Stimulated activated CD8-positive, alpha-beta memory T cell treated with anti-CD3 and anti-CD28 coated beads, Interleukin-2, amount 100 ng/mL, for 48 hours (primary cell): ENCODE measurements at places on chromosomes 16 and 17.
A peak's percentile ranks its signal among the peaks of the same experiment; 100 is the strongest.

- no peak for DNase-seq
Measured at GRCh38 chr16:65200156-65200773, 78.4 kb upstream of the CDH11 start.

GRCh38 chr17:40032322-40033320 is 17.4 kb downstream of the CSF3 start:
- DNase-seq, result no peak

- DNase-seq, result no peak
Measured at GRCh38 chr17:74478420-74479100, 12.1 kb downstream of the CD300A start.

GRCh38 chr17:37079735-37080134 is 131.0 kb downstream of the AATF start:
- DNase-seq, result no peak

DNA sequence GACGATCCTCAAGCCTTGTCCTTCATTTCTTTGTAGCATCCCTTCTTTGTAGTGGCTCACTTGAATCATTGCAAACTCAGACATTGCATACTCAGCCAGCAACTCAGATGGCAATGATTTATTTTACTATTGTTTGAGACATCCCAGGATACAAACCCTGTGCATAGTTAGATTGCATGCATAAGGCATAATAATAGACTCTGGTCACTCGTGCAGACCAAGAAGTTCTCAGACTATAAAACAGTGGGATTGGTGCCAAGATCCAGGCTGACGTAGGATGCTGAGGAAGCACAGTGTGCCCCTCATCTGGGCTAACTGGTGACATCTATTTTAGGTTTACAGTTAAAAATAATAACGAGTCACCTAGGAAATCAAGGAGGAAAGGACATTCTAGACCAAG is 142.3 kb downstream of the PMP22 start:
- no peak for DNase-seq

- no peak for DNase-seq
Measured at GRCh38 chr16:27195076-27195741, 8.1 kb upstream of the KDM8 start.

DNA sequence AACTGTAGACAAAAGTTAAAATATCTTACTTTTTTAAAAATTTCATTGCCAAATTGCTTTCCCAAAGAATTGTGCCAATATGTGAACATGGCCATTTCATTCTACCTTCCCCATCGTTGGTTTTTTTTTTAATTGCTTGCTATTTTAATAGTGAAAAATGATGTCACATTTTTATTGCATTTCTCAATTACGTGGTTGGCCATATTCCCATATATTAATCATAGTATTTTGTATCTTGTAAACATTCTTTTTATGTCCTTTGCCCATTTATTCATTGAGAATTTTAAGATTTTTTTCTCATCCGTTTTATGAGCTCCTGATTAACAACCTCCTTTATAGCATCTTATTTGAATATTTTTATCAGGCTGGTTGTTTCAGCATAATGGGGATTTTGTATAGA is 7.2 kb downstream of the OMG start:
- DNase-seq, result no peak

DNA sequence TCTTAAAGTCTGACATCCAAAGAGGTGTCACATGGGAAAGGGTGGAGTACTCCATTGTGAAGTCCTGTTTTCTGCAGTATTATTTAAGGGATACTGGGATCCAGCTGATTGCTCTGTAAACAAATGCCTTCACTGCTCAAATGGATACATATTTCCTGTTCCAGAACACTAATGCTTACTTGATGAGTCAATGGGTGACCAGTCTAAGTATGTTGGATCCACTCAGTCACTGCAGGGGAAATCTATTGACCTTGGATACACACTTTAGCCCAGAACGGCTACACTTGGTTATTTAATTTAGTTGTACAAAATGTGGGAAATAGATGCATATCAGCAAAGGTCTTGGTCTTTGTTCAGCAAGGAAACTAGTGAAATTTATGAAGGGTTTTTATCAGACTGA is 261.4 kb downstream of the MAP2K4 start:
- DNase-seq, result no peak

DNA sequence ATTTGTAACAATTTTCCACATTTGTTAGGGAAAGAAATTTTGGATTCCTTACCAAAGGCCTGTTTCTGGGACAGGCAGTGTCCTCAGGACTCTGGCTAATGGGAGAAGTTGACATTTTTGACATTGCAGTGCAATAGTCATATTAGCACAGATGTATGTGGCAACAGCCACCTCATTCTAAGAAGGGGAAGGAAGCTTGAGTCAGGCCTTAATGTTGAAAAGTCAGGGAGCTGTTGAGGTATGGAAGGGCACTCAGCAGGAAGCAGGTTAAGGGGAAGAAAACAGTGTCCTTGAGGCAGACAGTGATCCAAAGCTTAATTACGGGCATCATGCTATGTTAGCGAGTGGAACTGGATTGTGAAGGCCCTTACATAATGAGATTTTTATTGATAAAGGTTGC is 20.9 kb downstream of the AKTIP start:
- DNase-seq, result no peak

- no peak for DNase-seq
Measured at GRCh38 chr16:74608944-74609343, 2.0 kb upstream of the GLG1 start.

GRCh38 chr16:4481526-4481925 is 5.3 kb downstream of the HMOX2 start:
- DNase-seq, result no peak

DNA sequence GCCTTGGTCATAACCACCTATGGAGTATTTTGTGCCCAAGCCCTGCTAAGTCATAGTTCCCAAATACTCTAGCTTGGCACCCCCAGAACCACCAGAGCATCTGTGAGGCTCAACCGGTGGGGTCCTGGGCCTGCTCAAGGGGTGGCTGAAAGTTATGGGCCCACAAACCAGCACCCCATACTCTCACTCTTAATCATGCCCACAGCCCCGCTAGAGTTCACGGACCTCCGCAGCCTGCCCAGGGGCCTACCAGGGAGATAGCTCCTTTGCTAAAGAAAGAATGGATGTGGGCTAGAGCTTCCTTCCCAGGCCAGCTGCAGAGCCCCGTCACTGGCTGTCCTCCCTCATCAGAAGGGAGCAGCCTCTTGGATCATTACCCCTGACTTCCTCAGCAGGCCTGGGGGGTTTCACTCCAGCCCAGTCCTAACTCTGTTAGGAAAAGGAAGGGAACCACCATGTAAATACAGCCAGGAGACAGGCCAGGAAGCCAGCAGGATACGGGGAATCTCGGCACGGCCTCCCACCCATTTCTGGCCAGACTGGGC is 1.4 kb downstream of the GIT1 start:
- no peak for DNase-seq

GRCh38 chr17:79070266-79070880 is 4.3 kb upstream of the ENGASE start:
- no peak for DNase-seq

DNA sequence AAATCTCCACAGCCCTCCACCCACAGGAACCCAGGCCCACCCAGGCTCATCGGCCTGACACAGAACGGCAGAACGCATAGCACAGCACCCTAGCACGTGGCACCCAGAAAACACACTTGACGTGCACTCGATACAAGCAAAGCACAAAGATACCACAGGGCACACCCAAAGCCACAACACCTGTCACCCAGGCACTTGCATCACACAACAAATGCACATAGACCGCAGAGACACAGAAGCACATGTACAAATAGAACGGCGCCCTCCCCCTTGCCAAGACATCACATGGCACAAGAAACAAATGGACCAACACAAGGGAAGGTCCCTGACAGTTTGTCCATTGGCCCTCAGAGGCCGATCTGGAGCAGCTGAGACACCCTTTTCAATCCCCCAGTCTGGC is 147.7 kb upstream of the WSCD1 start:
- no peak for DNase-seq

DNA sequence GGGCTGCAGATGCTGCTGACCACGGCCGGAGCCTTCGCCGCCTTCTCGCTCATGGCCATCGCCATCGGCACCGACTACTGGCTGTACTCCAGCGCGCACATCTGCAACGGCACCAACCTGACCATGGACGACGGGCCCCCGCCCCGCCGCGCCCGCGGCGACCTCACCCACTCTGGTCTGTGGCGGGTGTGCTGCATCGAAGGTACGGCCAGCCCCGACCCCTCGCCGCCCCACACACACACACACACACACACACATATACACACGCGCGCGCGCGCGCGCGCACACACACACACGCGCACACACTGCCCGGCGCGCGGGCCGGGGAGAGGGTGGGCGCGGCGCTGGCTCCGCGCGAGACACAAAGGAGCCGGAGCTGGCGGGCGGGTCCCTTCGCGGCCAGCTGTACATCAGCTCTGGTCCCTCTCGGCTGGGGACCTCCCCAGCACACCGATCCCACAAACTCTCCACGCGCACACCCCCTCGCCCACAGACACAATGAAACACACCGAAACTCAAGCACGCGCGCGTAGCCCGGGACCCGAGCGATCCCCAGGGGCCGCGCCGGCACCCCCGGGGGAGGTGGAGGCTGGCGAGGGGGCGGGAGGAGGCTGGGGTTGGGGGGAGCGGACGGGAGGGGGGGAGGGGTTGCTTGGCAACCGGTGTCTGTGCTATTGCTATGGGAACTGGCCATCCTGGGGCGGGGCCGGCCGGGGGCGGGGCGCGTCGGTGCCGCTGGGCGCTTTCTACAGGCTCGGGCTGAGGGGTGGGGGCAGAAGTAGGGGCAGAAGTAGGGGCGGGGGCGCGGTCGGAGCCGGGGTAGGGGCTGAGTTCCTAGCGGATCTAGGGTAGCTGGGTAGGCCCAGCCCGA is 658 bp downstream of the CACNG4 start:
- DNase-seq, result peak; percentile 22

DNA sequence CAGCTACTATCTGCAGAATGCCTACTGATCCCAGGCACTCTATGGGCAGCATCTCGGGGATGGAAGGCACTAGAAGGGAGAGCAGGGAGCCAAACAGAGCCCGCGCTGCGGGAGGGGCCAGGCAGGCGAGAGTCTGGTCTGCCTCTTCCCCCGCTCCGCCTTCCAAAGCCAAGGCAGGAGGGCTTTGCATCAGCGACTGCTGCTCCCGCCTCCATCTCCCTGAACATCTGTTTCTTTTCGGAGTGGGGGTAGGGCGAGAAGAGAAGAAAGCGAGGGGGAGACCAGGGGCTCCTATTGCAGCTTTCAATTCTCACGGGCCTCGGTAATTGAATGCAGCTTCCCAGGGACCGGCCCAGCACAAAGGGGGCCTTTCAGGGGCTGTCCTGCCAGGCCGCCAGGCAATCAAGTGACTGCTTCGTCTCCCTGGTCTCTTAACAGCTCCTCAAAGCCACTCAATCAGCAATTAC is 31.4 kb upstream of the CDC42EP4 start:
- DNase-seq, result no peak

- no peak for DNase-seq
Measured at GRCh38 chr16:87056551-87056950, 260.6 kb downstream of the C16orf95 start.

GRCh38 chr17:5068236-5068635 is 10.0 kb upstream of the ZFP3 start:
- no peak for DNase-seq

- no peak for DNase-seq
Measured at GRCh38 chr16:88061346-88062110, 110.3 kb downstream of the BANP start.

DNA sequence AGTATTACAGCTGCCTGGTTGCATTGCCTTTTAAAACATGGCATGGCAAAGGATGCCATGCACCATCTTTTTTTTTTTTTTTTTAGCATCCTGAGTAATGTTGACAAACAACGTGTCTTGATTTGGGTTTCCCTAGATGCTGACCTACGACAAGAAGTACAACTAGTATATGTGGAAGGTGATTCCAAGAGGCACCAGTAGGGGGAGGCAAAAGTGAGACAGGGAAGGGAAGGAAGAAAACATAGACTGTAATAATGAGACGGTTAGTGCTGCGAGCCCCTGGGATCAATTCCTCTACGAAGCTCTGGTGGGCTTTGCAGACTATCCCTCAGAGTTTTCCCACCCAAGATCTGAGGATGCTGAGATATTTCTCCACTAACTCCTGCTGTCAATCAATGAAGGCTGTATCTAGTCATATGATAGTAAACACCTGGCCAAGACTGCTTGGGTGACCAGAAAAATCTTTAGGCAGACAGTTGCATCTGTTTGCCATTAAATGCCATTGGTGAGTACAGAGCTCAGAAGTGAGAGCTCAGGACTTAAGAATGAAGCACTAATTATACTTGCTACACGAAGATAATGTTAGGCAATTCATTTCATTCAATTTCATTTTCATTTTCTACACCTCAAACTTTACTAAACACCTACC is 458.6 kb upstream of the GOT2 start:
- DNase-seq, result no peak

DNA sequence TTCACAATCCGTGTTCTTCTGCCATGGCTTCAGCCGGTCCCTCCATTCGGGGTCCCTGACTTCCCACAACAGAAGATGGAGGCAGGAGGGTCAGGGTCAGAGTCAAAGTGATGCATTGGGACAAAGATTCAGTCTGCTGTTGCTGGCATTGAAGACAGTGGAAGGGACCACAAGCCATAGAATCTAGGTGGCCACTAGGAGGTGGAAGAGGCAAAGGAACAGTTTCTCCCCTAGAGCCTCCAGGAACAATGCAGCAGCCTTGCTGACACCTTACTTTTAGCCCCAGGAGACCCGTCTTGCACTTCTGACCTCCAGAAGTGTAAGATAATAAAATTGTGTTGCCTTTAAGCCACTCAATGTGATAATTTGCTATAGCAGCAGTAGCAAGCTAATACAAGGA is 55.9 kb downstream of the MFSD11 start:
- no peak for DNase-seq

GRCh38 chr17:74099442-74100340 is 103.8 kb upstream of the RPL38 start:
- no peak for DNase-seq

- DNase-seq, result no peak
Measured at GRCh38 chr16:28498666-28499381, 4.4 kb downstream of the APOBR start.

GRCh38 chr17:36002631-36003030 is 1.3 kb upstream of the CCL15 start:
- DNase-seq, result no peak

DNA sequence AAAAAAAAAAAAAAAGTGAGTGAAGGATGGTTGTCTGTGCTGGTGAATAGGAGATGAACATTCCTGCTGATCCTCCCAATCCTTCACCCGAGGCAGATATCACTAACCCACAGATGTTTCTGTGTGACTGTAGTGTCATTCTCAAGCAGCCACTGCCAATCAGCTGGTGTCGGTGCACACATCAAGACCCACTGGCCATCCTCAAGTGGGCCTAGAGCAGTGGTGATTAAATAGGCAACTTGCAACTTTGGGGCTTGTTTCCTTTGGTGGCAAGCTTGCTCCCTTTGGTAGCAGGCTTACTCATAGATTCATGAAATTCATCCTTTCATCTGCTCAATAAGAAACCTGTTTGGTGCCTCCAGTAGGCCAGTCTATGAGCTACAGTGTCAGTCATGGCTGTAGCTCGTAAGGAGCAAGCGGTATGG is 51.1 kb upstream of the LGALS9 start:
- DNase-seq, result no peak

DNA sequence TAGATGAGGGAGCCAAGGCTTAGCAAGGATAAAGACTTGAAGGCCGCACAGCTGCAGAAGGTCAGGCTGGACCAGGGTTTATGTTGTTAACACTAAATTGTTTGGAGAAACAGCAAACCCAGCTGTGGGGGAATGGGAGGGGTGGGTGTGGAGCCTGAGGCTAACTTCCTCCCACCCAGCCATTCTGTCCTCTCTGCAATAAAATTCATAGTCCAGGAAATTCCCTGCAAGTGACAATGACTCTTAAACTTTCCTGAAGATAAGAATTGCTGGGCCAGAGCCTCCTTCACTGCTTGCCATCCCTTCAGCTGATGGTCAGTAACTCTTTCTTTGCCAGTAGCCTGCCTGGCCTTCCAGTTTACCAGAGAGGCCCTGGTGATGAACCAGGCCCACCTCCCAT is 19.4 kb upstream of the ATP5MC1 start:
- no peak for DNase-seq
